Dorsolateral prefrontal cortex (tissue), 122 donors: ENCODE measurements at places on chromosomes 5 and 9. TPM values are rescaled to one million over a fixed set of nuclear protein-coding genes. Genes with fewer than 3 reads are reported as not detected.

DNA sequence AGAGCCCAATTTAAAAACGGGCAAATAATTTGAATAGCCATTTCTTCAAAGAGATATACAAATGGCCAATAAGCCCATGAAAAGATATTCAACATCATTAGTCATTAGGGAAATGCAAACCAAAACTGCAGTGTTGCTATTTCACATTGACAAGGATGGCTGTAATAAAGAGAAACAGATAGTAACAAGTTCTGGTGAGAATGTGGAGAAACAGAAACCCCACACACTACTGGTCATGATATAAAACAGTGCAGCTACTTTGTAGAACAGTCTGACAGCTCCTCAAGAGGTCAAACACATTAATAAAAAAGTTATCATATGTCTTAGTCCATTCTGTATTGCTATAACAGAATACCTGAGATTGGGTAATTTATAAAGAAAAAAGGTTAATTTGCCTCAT, 237.0 kb upstream of the GRAMD2B start:
- DNase-seq, result no peak

- DNase-seq, result peak; percentile 16
These were observed at the start of gene HAVCR2 for GRCh38 chr5:157108976-157109375. Gene HAVCR2, minus strand, starts transcription at chr5:157109044. Its CDS starts 61 bp downstream, at chr5:157108983.

- DNase-seq, result peak; percentile 48
These were observed 23.0 kb upstream of the SLC6A3 start for GRCh38 chr5:1468247-1468612.

GRCh38 chr5:155459889-155460500, 446.4 kb downstream of the KIF4B start:
- DNase-seq, result no peak

DNA sequence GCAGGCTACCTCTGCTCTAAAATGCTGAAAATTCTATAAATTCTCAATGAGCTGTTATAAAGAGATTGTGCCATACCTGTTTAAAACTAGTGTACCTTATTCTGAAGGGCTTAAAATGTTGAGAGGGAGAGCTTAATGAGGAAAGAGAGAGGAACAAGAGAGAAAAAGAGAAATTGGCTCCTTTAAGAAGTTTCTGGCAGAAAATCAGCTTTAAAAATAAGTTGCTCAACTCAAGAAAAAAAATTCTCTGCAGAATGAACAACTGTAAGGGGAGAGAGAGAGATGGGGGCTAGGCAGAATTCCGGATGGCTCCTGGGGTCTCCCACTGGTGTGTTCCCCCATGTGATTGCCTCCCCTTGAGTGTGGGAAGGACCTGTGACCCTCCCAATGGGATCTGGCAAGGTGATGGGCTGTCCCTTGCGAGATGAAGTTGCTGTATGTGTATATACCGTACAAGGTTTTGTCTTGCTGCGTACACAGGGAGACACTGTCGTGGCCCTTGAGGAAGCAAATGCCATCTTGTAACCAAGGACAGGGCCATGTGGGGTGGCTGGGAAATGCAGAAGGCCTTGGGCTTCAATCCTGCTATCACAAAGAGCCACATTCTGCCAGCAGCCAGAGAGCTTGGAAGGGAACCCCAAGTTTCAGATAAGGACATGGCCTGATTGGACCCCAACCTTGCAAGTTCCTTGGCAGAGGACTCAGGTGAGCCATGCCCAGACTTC, 64.3 kb upstream of the S1PR3 start:
- DNase-seq, result no peak

ZNG1E gene
- 95.2 TPM for total RNA-seq

DNA sequence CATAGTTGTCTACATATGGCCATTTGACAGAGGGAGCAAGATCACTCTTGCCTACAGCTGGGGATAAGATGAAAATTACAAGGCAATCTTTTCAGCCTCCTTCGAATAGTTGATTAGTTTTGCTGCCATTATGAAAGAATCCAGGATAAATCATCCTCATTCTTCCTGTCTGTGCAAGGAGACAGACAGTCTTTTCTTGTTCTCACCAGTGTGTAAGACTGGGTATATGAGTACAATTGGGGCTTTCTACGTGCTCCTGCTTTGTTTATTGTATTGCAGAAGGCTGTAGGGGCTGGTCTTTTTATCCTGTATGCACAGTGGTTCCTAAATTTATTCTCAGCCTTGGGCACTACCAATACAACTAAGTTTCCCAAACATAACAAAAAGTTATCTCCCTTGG, 76.8 kb downstream of the SPEF2 start:
- no peak for DNase-seq

DNA sequence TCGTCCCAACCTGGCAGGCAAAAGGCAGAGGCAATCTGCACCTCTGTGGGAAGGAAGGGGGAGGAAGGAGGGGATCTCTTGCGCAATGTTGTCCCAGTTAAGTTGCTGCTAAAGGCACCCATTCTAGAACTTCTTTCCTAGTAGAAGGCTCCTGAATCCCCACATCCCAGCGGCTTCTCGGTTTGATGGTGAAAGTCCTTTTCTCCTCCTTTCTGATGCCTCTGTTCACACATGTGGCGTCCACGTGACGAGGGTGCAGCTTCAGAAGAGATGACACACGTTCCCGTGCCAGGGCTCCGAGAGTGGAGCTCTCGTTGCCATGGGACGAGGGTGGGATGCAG, 96.9 kb upstream of the FCN2 start:
- DNase-seq, result peak; percentile 29

TMC1 gene
- 1.8 TPM for total RNA-seq

DNA sequence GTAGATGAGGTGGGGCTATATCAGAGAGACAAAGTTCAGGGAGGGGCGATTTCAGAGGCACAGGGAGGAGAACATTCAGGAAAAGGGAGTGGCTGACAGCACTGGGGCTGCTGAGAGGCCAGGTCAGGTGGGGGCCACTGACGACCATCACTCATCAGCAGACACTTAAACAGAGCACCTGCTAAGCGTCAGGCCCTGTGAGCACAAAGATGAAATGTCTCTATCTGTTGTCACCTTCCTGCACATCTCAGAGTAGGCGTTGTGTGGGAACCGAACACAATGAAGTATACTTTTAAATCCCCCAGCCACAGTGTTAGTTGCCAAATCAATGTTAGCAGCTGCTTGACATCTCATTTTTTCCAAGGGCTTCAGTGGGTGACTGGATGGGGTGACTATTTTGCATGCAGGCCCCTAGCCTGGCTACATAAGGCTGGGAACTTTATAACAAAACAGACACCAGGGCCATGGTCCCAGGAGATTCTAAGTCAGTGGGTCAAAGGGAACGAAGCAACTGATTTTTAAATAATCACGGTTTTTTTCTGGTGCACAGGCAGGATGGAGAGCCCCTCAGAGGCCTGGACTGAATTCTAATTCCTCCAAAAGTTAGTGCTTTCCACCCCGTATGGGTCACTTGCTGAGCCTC, 31.1 kb upstream of the ANKRD18A start:
- no peak for DNase-seq

LRRC19 gene
- not detected for total RNA-seq

DNA sequence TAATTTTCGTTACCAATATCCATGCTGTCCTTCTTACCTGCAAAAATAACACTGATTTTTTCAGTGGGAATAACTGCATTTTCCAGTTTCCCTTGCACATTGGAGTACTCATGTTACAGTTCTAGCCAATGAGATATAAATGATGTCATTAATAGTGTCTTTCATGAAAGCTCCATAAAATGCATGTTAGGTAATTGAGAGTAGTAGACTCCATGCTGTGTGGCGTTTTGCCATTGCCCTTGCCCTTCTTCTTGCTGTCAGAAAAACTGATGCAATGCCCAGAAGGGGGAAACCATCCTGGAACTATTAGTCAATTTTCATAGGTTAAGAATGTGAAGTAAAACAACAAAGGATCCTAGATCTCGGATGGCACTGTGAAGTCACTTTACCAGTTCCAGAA, 1765.3 kb downstream of the EFNA5 start:
- no peak for DNase-seq

- DNase-seq, result no peak
These were observed 48.0 kb downstream of the MED27 start for GRCh38 chr9:132031467-132032237.

ACER2 gene
- total RNA-seq, result 5.4 TPM

NRG2 gene
- 12.5 TPM for total RNA-seq

- no peak for DNase-seq
These were observed 234.4 kb downstream of the ARHGAP26 start for GRCh38 chr5:143004361-143005145.

- DNase-seq, result no peak
These were observed 63.8 kb downstream of the PDZD2 start for GRCh38 chr5:31702712-31703111.

DNA sequence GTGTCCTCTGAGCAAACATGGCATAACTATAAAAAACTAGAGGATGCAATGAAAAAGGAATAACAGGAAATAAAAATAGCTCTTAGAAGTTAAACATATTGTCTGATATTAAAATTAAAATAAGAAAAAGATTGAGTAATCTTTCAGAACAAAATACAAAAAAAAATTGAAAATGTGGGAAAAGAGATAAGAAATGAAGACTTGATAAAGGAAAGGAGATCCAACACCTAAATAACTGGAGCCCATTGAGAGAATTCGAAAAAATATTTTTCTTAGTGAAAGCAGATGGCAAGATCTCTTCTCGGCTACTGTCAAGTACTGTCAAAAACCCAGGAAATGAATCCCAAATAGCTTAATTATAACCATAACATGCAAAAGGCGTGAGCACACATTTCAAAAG, 24.9 kb downstream of the LIFR start:
- no peak for DNase-seq

DNA sequence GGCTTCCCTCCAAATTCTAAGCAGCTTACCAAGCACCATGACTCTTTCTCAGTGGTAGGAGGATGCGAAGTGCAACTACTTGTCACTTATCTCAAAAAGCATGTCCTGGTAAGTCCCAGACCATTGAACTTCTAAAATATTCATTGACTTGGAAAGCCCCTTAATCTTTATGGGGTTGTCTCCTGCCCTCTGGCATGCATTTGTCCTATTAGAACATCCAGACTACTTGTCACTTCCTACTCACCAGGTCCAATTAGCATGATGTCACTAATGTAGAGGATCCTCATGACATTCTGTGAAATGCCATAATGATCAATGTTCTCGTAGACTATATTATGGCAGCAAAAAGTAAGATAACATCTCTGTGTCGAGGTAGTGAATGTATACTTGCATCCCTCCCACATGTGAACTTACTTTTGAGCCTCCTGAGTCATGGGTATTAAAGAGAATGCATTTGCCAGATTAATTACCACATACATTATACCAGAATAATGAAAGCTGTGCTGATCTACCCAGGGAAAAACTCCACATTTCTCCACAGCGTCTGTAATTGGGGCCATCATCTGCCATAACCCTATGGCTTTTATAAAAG, 63.5 kb upstream of the RAD23B start:
- no peak for DNase-seq

GRCh38 chr5:56080375-56081052, 85.8 kb upstream of the IL6ST start:
- DNase-seq, result no peak

RALGDS gene
- total RNA-seq, result 212 TPM

ABO gene
- 0.94 TPM for total RNA-seq

TMEM252 gene
- total RNA-seq, result not detected

MLANA gene
- not detected for total RNA-seq

DNA sequence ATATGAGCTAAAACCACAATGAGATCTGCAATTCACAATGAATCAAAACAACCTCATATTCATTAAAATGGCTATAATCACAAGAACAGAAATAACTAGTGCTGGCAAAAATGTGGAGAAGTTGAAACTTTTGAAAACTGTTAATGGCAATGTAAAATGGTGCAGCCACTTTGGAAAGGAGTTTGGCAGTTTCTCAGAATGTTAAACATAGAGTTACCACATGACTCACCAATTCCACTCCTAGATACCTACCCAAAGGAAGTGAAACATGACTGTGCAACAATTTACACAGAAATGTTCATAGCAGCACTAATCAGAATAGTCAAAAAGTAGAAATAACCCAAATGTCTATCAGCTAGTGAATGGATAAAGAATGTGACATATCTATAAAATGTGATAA, 862.2 kb downstream of the DTWD2 start:
- DNase-seq, result no peak

GRCh38 chr5:81383867-81384266, 10.1 kb downstream of the ACOT12 start:
- DNase-seq, result no peak

- DNase-seq, result no peak
These were observed 57.0 kb downstream of the SECISBP2 start for GRCh38 chr9:89375191-89375760.

DNA sequence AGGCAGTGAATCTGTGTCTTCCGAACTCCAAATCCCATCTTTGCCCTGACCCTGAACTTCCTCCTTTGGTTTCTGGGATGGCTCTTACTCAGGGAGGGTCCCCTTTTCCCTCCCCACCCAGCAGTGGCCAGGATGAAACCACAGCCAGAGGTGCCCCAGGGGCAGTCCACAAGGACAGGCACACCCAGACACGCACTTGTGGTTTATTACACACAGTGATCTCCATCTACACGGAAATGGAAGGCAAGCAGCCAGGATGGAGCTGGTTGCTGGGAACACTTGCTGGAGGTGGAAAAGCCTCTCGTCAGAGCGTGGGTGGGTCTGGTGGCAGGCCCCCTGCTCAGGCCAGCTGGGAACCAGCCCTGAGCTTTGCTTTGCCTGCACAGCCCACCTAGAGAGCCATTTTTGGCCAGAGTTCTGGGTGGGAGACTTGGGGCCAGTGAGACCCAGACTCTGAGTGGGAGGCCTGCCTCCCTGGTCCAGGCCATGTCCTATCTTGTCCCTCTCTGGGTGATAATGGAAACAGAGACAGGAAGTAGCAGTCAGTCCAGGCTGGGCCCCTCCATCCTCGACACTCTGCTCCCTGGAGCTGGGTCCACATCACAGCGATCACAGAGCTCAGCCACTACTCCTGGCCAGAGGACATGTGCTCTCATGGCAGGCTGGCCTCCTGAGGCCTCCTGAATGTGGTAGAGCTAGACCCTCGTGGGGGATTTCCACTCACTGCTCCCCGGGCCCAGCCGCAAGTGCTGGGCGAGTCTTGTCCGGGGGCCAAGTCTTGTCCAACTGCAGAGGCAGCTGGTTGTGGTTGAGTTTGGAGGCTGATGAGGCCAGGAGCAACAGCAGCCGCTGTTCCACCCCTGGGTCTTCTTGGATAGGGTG, 5.1 kb upstream of the PHYKPL start:
- no peak for DNase-seq

DNA sequence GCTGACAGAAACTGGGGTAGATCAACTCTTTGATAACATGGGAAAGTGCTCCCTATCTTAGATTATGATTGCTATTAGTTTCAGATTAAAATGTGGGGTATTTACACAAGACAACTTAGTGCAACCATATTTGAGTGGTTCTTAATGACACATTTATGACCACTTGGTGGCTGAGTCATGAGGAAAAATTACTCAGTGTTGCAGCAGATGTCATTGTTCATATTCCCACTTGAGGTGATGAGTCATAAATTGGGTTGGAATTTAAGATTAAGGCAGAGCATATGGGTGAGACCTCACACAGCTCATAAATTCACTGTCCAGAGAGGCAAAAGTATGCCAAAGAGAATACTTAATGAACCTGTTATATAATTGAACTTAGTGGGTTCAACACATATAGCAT, 408.3 kb downstream of the DMRT2 start:
- no peak for DNase-seq

ALDH1A1 gene
- 21.8 TPM for total RNA-seq
